ENCODE measurements at places on chromosomes 4 and X.

- H3K4me3 ChIP-seq = no peak overlapping the region
- H3K27me3 ChIP-seq = no peaks in the 10 kb centered on the region
- no peaks in the 10 kb centered on the region for H3K4me1 ChIP-seq
- no peaks in the 10 kb centered on the region for H3K36me3 ChIP-seq
These were observed 46.9 kb upstream of the VEGFC start for GRCh38 chr4:176839656-176840055.

- no peak overlapping the region for H3K4me3 ChIP-seq
- H3K36me3 ChIP-seq = no peaks in the 10 kb centered on the region
These were observed 43.3 kb upstream of the GPR173 start for GRCh38 chrX:53005327-53005726.

- H3K27me3 ChIP-seq = peaks cover 13% of the 10 kb centered on the region
- DNase-seq = peak; percentile 36
- peak overlapping the region; percentile 63 for H3K27ac ChIP-seq
- peaks cover 8% of the 10 kb centered on the region for H3K4me1 ChIP-seq
- no peaks in the 10 kb centered on the region for H3K36me3 ChIP-seq
- H3K4me3 ChIP-seq = peak overlapping the region; percentile 83
These were observed 721 bp upstream of the MAOA start for GRCh38 chrX:43655151-43656004.

- no peak for DNase-seq
- H3K36me3 ChIP-seq = no peaks in the 10 kb centered on the region
- H3K4me3 ChIP-seq = no peak overlapping the region
- no peaks in the 10 kb centered on the region for H3K27me3 ChIP-seq
- no peak overlapping the region for H3K27ac ChIP-seq
These were observed 158.7 kb upstream of the CXorf51A start for GRCh38 chrX:146973283-146973682.

GRCh38 chr4:57136281-57136680 lies 26.1 kb upstream of the IGFBP7 start:
- H3K27ac ChIP-seq = no peak overlapping the region
- no peak overlapping the region for H3K4me3 ChIP-seq
- H3K27me3 ChIP-seq = peaks cover 6% of the 10 kb centered on the region
- no peaks in the 10 kb centered on the region for H3K36me3 ChIP-seq
- no peaks in the 10 kb centered on the region for H3K4me1 ChIP-seq

- H3K27ac ChIP-seq = no peak overlapping the region
- H3K4me3 ChIP-seq = no peak overlapping the region
- H3K4me1 ChIP-seq = no peaks in the 10 kb centered on the region
- no peaks in the 10 kb centered on the region for H3K36me3 ChIP-seq
- no peak for DNase-seq
- peaks cover 4% of the 10 kb centered on the region for H3K27me3 ChIP-seq
These were observed 2.4 kb downstream of the MEPE start for GRCh38 chr4:87835197-87835596.

DNA sequence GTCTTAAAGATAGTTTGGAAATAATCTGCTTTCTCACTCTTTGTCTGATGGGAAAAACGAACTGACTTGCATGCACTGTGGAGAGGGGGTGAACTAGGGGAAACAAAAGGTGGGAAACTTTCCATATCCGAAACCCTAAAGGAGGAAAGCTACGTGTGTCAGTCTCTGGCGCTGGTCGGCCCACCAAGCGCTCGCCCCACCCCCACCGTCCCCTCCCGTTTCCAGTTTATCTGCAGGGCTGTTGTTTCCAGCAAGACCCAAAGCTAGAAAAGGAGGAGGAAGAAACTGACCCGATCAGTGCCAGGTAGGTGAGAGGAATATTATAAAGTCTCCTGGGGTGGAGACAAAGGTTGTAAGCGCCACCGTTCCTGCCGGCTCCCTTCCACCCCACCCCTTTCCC lies 552 bp downstream of the TCEAL9 start:
- no peak for DNase-seq
- peaks cover 3% of the 10 kb centered on the region for H3K27me3 ChIP-seq
- H3K4me3 ChIP-seq = peak overlapping the region; percentile 79
- H3K4me1 ChIP-seq = peaks cover 7% of the 10 kb centered on the region
- H3K36me3 ChIP-seq = no peaks in the 10 kb centered on the region

DNA sequence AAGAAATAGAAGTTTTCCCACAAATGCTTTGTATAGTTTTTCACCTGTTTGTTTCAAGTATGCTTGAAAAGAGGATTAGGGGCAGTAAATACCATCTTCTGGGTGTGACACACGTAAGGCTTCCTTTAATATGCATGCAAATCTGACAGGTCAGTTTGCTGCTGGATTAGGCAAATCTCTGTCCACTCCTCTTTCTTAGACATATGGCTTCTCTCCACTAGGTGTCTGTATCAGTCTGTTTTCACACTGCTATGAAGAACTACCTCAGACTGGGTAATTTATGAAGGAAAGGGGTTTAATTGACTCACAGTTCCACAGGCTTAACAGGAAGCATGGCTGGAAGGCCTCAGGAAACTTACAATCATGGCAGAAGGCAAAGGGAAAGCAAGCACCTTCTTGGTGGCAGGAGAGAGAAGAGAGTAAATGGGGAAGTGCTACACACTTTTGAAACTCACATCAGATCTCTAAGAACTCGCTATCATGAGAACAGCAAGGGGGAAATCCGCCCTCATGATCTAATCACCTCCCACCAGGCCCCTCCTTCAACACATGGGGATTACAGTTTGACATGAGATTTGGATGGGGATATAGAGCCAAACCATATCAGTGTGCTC lies 66.9 kb downstream of the TAB3 start:
- H3K36me3 ChIP-seq = no peaks in the 10 kb centered on the region
- no peak overlapping the region for H3K4me3 ChIP-seq
- H3K4me1 ChIP-seq = peaks cover 34% of the 10 kb centered on the region
- DNase-seq = no peak

GRCh38 chr4:184647266-184648053 lies 1.8 kb downstream of the CASP3 start:
- peak overlapping the region; percentile 88 for H3K27ac ChIP-seq
- no peak for DNase-seq
- no peaks in the 10 kb centered on the region for H3K27me3 ChIP-seq
- H3K4me1 ChIP-seq = peaks cover 58% of the 10 kb centered on the region
- peaks cover 53% of the 10 kb centered on the region for H3K36me3 ChIP-seq

DNA sequence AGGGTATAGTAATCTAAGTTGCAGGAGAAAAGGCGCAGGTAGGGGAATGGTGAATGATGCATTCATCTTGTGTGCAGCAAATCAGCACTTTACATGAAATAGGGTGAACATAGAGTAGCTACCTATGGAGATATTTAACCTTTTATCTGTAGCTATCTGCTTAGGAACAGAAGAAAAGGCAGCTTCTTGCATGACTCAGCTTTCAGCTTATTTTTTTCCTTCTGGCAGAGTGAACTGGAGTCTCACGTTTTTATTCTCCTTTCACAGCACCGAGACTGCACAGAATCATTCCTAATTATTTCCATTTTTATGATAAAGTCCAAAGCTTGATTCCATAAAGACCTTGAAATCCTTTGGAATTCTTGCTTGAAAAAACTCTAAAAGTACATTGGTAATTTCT lies 4.8 kb upstream of the SCOC start:
- H3K27ac ChIP-seq = no peak overlapping the region
- H3K27me3 ChIP-seq = no peaks in the 10 kb centered on the region
- H3K4me3 ChIP-seq = no peak overlapping the region
- no peak for DNase-seq
- no peaks in the 10 kb centered on the region for H3K36me3 ChIP-seq

DNA sequence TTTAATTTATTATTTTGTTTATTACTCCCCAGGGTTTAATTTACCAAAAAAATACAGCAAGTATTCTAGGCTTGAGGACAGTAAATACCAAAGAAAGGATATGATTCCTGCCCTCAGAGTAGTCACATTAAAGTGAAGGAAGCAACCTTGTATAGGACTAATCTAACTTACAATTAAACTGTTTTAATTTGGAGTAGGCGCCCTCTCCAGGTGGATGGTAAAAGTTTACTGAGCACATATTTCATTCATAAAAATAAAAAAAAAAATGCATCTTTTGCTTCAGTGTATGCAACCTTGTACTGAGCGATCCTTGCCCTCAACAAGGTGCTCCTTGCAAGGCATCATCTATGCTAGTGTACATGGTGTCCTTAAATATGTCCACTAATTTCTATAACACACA lies 72.0 kb upstream of the MAGEB16 start:
- no peaks in the 10 kb centered on the region for H3K4me1 ChIP-seq
- H3K27me3 ChIP-seq = no peaks in the 10 kb centered on the region
- no peak overlapping the region for H3K27ac ChIP-seq
- H3K36me3 ChIP-seq = no peaks in the 10 kb centered on the region

- no peaks in the 10 kb centered on the region for H3K36me3 ChIP-seq
- DNase-seq = no peak
- H3K27ac ChIP-seq = no peak overlapping the region
- H3K4me3 ChIP-seq = no peak overlapping the region
These were observed 148.4 kb upstream of the SPRY1 start for GRCh38 chr4:123248085-123248659.

DNA sequence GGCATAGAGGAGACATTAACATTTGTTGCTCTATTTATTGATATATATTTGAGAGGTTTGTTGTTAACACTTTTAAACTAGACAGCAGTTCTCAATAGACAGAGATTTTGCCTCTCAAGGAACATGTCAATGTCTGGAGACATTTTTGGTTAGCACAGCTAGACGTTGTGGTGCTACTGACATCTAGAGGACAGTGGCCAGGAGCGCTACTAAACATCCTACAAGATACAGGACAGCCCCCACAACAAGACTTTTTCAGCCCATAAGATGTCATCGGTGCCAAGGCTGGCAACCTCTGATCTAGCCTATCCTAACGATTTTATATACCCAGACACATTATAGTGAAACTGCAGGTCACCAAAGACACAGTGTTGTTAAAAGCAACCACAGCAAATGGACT lies 18.4 kb upstream of the CTSO start:
- H3K27me3 ChIP-seq = no peaks in the 10 kb centered on the region
- H3K36me3 ChIP-seq = no peaks in the 10 kb centered on the region
- no peak overlapping the region for H3K27ac ChIP-seq
- DNase-seq = no peak

DNA sequence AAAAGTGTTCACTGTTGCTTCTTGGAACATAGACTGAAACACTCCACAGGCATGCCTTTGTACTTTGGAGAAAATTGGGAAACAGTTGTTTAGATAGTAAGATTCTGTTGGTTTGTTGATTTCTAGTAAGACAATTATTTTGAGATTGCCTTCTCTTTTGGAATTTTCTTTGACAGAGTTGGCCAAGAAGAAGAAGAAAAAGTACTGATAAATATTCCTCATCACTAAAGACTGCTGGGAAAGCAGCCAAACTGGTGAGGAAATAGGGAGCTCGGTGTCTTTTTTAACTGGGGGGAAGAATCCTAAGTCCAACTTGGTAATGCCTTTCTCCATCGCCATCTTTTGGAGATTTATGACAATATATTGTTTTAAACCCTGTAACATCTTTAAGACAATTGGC lies 370.7 kb downstream of the GPAT3 start:
- no peaks in the 10 kb centered on the region for H3K4me1 ChIP-seq
- DNase-seq = no peak
- no peak overlapping the region for H3K27ac ChIP-seq
- H3K36me3 ChIP-seq = no peaks in the 10 kb centered on the region

DNA sequence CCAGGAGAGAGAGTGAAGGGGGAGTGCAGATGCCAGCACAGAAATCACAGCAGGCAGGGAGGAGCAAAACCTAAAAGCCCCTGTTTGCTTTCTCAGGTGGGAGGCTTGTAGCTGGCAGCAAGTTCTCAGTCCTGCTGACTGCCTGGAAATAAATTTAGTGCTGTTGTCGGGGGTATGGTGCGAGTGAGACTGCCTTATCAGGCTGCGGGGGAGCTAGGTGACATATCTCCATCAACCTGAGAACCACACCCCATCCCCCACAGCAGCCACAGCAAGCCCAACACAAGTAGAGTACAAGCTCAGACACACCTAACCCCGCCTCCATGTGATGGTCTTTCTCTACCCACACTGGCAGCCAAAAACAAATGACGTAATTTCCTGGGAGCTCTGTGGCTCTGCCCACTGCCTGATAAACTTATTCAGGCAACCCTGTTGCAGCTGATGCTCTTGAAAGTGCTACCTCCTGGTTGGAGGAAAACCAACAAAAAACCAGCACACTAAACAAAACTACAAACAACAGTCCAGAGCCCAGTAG lies 953.4 kb upstream of the NDST4 start:
- no peaks in the 10 kb centered on the region for H3K27me3 ChIP-seq
- H3K36me3 ChIP-seq = no peaks in the 10 kb centered on the region
- H3K4me1 ChIP-seq = no peaks in the 10 kb centered on the region
- H3K4me3 ChIP-seq = no peak overlapping the region
- no peak for DNase-seq

GRCh38 chr4:17316566-17316965 lies 195.3 kb downstream of the QDPR start:
- H3K4me3 ChIP-seq = no peak overlapping the region
- no peaks in the 10 kb centered on the region for H3K4me1 ChIP-seq
- peaks cover 8% of the 10 kb centered on the region for H3K27me3 ChIP-seq
- DNase-seq = no peak
- H3K36me3 ChIP-seq = no peaks in the 10 kb centered on the region

GRCh38 chr4:47017081-47017480 lies 14.3 kb upstream of the GABRB1 start:
- no peaks in the 10 kb centered on the region for H3K36me3 ChIP-seq
- no peak for DNase-seq
- H3K27me3 ChIP-seq = peaks cover 10% of the 10 kb centered on the region
- no peak overlapping the region for H3K27ac ChIP-seq
- H3K4me1 ChIP-seq = no peaks in the 10 kb centered on the region
- no peak overlapping the region for H3K4me3 ChIP-seq

DNA sequence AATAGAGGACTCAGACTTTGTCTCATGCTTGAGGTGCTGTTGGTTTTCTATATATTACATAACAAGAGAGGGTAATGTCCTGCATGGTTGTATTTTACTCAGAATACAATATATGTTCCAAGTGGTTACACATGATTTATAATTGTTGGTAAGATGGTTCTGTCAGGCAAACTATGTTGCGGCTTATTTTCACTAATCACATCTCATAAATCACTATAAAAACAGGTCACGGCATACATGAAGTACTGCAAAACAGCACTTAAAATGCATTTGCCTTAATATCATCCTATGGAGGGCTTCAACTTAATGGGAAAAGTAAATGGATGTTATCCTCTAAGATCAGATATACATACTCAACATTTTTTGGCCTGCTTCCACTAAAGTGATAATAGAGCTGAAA lies 246.0 kb upstream of the ARSJ start:
- H3K4me3 ChIP-seq = no peak overlapping the region
- DNase-seq = no peak
- H3K27me3 ChIP-seq = no peaks in the 10 kb centered on the region
- no peaks in the 10 kb centered on the region for H3K4me1 ChIP-seq
- H3K27ac ChIP-seq = no peak overlapping the region

DNA sequence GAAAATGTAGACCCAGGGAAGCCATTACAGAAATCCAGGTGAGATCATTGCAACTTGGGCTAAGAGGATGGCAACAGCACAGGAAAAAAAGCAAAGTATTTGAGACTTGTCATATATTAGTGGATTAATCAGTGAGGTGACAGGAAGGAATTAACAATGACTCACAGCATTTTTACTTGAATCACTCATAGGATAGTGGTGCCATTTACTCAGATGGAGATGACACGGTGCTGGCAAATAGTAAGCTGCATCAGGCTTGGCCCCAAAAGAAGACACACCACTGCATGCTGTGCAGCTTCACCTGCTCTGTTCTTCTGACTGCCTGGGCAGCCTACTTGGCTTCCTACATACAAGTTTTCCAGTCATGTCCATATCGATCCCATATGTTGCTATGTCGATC lies 144.8 kb downstream of the FRYL start:
- H3K4me3 ChIP-seq = no peak overlapping the region
- peaks cover 9% of the 10 kb centered on the region for H3K36me3 ChIP-seq
- DNase-seq = no peak
- peaks cover 6% of the 10 kb centered on the region for H3K4me1 ChIP-seq

Data from activated CD8-positive, alpha-beta T cell treated with anti-CD3 and anti-CD28 coated beads, Interleukin-2, amount 10 ng/mL, durations not matched to agents 7 days and 5 days (primary cell).